Bone marrow (tissue), 2 donors: ENCODE measurements at places on chromosomes 4 and X.

DNA sequence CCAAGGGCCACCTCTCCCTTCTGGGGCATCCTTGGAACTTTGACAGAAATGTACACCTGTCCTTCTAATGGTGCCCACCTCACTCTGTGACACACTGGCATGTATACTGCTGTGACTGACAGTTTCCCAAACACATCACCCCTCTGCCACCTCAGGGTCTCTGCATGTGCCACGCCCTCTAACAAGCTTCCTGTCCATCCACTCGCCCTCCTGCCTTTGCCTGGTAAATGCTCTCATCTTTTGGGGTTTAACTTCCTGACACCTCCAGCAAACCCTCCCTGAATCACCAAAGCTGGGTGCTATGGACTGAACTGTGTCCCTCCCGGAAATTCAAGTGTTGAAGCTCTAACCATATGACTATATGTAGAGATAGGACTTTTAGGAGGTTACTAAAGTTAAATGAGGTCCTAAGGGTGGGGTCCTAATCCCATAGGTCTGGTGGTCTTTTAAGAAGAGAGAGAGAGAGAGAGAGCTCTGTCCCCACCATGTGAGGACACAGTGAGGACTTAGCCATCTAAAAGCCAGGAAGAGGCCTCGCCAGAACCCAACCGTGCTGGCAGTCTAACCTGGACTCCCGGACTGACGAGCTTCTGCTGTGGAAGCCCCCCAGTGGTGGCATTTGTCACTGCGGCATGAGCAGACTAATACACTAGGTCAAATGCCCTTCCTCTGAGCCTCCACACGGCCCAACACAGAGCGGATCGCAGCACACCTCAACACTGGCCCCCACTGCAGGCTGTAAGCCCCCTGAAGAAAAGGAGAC, 95.6 kb downstream of the AFAP1 start:
- no peak for DNase-seq

DNA sequence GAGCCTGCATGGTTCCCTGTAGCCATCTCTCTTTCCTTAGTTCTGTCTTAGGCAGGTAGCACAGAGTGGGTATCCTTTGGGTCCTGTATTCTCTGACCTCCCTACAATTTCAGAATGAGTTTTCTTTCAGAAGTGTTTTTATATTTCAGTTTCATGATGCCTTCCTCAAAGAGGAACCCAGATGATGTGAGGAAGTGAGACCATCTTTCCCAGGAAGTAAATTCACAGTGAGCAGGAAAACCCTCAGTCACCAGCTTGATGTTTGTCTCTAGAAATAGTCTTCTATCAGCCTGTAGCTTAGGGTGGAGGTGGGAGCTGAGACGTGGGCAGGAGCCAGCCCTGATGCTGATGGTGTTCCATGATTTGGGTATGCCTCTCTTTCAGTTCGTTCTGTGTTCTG, 16.9 kb downstream of the PLAC1 start:
- no peak for DNase-seq

DNA sequence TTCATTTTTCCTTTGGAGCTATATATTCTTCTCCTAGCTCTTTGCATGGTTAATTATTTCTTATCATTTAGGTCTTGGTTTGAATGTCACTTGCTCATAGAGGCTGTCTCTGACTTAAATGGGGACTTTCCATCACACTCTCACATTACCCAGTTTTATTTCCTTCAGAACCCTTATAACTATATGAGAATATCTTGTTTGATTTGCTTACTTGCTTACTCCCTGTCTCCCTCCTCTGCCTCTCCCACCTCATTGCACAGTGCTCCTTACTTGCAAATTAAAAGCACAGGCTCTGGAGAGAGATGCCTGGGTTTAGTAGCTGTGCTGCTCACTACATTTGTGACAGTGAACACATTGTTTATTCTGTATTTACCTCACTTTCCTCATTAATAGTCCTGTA, 174.6 kb downstream of the SOWAHB start:
- no peak for DNase-seq

DNA sequence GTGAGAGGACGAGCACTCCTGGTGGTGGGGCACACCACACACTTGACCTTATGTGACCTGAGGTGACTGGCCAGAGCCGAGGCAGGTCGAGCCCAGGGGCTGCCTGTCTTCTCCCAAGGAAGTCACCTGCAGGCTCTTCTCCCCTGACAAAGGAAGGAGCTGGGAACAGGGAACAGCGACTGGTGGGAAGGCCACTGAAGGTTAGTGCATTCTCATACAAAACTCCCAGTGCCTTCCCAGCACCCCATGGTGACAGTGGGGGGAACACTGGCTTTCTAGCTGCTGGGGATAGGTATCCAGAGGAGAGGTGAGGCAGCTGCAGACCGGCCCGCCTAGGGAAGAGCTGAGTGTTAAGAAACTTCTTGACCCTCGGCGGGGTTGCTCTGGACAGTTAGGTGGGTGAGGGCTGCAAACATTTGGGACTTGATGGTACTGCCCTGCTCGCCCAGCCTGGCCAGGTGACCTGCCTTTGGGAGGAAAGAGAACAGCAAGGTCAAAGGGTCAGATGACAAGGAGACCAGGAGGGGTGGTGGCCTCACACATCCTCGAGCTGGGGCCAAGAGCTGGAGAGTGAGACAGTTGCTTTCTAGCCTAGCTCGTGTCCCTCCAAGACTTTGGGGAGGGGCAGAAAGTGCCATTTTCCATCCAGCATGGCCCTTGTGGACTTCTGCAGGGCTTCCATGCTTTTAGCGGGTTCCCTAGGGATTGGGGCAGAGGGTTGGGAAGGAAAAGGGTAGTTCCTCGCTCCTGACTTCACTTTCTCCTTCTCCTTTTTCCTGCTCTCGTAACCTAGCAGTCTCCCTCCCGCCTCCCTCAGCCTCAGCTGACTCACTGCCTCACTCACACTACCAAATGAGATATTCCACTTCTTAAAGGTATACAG, 2.7 kb downstream of the NALF2 start:
- DNase-seq: no peak

GRCh38 chr4:182730791-182731190, 186.4 kb downstream of the DCTD start:
- DNase-seq: no peak

DNA sequence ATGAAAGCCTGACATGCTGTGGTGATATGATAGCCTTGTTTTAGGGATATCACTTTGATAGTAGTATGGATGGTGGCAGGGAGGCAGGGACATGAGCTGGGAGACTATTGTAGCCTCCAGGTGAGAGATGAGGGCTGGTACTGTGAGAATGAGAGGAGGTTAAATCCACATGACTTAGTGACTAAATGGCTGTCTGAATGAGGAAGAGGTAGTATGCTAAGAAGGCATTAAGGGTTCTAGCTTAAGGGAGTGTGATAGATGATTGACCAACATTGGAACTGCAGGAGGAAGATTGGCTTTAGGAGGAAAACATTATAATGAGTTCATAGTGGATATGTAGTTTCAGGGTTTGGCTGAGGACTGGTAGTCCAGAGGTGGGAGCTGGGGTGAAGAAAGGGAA, 195.0 kb upstream of the ANK2 start:
- no peak for DNase-seq

- DNase-seq: no peak
Measured at GRCh38 chrX:19544693-19545305, 29.5 kb upstream of the MAP3K15 start.

DNA sequence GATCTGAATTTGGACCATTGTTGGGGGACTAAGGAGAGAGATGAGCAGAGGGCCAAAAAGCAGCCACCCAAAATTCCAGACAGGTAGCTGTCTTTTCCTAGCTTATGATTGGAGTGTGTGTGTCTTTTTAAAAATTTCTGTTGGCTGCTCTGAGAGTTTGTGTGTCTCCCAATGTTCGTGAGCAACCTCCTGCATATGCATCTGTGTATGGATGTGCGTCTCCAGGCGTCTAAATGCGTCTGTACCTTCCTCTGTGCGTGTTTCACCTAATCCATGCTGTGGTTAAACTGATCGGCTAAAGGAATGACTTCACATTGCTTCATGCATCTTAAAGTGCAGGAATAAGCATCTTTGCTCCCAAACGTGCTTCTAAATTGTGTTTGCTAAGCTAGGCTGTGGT, 65.5 kb upstream of the LAS1L start:
- no peak for DNase-seq

DNA sequence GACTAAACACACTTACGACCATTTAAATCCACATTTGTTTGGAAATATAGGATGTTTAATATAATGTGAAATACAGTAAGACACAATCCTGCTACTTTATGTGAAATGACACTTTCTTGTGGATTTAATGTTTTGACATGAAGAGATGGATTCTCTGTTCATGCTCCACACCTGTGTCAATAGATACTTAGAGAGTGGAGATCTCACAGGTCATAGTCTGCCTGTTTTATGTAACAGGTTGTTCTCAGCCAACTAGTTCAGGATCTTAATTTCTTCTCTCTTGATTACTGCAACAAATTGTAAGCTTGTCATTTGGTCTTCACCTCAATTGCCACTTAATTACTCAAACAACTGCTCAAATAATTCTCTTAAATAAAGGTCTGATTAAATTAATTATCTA, 1621.2 kb downstream of the PCDH7 start:
- DNase-seq: no peak

GRCh38 chr4:97587912-97588311, 555.4 kb downstream of the STPG2 start:
- no peak for DNase-seq

DNA sequence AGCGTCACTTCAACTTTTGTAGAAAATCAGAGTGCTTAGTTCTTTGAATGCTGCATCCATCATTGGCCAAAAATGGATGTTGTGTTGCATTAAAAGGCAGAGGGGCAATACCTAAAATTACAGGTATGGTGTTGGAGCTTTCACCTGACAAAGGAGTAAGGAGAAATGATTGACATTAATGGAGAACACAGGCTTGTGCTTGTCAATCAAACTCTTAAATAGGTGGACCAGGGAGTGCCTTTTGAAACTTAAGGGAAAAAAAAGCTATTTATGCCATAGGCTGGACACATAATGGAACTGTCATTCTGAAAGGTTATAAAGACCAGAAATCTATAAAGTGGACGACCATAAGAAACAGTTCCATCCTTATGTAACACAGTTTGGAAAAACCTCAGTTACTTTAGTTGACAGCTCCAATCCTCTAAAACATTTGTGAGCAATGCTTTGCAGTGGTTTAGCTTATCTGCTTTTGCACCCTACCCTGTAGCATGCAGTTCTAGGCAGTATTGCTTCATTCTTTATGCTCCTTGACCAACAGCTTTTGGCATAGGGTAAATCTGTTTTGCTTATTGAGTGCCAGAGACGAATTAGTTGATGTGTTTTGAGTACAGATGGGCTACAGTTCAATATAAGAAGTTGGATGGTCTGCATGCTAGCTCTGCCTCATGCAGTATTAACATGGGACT, 2.4 kb downstream of the HADH start:
- DNase-seq: no peak

DNA sequence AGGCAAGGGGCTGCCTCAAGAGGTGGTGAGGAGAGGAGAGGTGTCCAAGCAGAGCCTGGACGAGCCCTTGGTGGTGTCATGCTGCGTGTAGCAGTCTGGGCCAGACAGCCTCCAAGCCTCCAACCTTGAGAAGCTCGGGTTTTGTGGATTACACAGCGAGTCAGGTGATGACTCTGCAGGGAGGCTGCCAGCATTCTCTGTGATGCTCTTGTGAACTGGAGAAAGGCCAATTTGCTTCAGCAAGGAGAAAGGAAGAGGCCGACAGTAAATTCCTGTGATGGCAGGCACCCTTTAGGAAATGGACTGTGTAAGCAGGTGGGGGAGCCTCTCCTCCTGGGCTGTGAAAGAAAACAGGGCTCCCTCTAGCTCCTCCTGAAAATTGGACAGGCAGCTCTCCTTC, 36.0 kb upstream of the CD99L2 start:
- DNase-seq: no peak

- no peak for DNase-seq
Measured at GRCh38 chr4:16707874-16708273, 190.6 kb downstream of the LDB2 start.

DNA sequence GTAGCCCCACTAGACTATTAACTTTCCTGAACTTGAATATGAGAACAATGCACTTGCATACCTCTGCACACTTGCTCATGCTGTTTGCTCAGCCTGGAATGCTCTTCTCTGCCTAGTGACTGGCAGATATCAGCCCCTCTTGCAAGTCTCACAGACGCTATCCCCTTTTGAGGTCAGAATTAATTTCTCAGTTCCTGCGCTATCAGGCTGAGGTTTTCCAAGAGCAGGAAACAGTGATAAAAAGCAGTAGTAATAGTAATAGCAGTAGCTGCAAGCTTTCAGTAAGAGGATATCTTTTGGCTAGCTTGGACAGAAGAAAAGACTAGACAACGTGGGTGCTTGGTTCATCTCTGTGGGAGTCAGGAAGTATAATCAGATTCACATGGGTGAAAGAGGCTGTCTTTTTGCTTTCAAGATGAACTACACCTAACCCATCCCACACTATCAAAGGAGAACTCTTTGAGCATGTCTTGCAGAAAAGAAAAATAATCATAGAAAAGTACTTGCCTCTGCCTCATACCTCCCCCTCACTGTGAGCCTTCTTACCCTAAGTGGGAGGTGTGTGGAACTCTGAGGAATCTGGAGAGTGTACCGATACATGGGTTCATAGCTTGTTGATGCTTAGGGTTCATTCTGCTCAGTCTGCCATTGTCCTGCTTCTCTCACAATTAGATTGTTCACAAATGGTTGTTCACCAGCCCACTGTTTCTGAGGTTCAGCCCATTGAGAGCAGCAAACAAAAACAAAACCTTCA, 11.3 kb upstream of the DRP2 start:
- DNase-seq: no peak

- no peak for DNase-seq
Measured at GRCh38 chr4:176879380-176880116, 86.8 kb upstream of the VEGFC start.

DNA sequence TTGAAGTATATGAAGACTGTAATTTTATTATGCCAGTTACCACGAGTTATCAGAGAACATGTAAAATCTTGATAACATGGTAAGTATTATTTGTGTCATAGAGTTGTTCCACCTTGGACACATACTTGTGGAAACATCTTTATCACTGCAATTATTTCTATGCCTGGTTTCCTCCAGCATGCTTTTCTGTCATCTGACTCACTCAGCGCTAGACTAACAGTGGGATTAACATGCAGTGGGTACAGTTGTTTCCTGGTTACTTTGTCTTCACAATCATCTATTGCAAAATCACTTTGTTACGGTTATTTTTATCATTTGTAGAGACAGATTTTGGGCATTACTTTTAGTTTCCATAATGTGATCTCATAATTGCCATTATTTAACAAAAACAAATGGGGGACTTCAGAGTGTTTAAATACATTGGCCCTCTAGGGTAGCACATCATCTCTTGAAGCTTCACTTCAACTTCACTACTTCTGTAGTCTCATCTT, at the start of gene STATH:
TSS of gene STATH (plus strand) at position 441 of the 491 bp plus-strand sequence. CDS start 2,472 bp downstream, outside the sequence.
- no peak for DNase-seq

- DNase-seq: no peak
Measured at GRCh38 chr4:78653655-78654054, 102.1 kb downstream of the ANXA3 start.

DNA sequence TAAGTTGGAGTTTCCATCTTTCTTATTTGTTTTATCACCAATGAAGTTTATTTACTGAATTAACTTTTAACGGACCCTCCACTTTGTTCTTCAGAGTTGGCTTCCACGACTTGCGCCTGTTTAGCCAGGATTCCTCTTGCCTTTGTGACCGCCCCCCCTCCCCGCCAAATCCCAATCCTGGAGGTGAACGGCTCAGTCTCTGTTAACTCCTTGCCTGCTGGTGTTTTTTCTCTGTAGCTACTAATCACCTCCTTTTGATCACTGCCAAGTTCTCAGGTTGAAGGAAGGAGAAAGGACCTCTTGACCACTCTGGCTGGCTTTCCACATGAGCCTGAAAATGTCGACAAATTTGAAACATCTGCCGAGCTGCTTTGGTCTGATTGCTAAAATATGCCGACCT, 46.8 kb upstream of the BCOR start:
- no peak for DNase-seq

- DNase-seq: no peak
Measured at GRCh38 chr4:113083346-113083745, 33.9 kb downstream of the ANK2 start.

GRCh38 chr4:102586644-102587021, 85.5 kb downstream of the NFKB1 start:
- DNase-seq: no peak
